Mucosa of gallbladder (tissue), 1 donor: ENCODE measurements at places on chromosomes 16 and 17. TPM values are rescaled to one million over a fixed set of nuclear protein-coding genes. Genes with fewer than 3 reads are reported as not detected.

- no peak for DNase-seq
These were observed 184.4 kb downstream of the SNX29 start for GRCh38 chr16:12160815-12161550.

DNA sequence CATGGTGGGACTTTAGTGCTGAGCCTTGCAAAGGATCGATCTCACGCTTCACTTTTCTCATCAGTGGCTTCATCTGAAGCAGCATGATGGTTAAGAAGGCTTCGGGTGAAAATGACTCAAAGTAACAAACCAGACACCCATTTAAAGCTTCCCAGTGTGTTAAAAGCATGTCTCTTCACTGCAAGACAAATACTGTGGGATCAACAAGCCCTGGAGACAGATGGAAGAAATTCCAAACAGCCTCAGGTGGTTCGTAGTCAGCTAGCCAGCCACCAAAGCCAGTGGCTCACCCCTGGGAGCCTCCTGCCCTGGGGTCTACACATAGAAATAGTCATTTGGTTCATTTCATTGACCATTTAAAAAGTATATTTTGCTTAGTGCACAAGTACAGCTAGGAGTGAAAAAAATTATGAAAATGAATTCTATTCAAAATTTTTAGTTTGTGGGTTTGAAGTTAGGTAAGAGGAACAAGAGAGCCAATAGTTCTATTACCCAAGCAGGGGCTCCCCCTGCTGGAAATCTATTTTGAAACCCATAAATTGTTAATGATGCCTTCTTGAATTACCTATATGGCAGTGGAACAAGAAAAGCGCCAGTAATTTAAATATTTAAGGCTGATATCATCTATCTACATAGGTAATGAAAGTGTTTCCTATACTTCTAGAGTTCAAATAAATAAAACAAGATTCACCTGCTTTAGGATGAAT lies 51.6 kb downstream of the PMP22 start:
- no peak for DNase-seq

The CCR7 gene
- 1.3 TPM for total RNA-seq

The TBC1D26 gene
- total RNA-seq, result not detected

- DNase-seq, result no peak
These were observed 16.2 kb upstream of the PSMD7 start for GRCh38 chr16:74280448-74280847.

The NPIPB8 gene
- not detected for total RNA-seq

- DNase-seq, result no peak
These were observed 266.6 kb upstream of the EEF2KMT start for GRCh38 chr16:5364186-5364585.

DNA sequence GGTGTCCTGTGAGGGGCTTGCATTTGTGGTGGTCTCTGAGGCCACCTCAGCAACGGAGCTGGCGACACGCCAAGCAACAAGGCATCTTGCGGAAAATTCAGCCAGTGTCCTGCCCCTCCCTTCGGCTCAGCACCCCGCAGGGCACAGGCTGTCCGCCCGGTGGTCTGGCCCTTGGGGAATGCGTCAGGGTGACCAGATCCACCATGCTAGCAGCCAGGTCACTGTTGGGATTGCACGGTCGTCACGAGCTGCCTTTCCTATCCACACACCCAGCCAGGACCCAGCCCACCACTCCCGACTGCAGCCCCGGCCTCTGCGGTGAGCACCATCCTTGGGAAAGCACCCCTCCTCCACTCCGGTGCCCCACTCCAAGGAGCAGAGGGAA lies 221.2 kb downstream of the NTN1 start:
- DNase-seq, result no peak
